ENCODE measurements at places on chromosomes 7 and 10. TPM values are rescaled to one million over a fixed set of nuclear protein-coding genes. Genes with fewer than 3 reads are reported as not detected.
A peak's percentile ranks its signal among the peaks of the same experiment; 100 is the strongest.

Gene SUN3
- total RNA-seq = not detected

DNA sequence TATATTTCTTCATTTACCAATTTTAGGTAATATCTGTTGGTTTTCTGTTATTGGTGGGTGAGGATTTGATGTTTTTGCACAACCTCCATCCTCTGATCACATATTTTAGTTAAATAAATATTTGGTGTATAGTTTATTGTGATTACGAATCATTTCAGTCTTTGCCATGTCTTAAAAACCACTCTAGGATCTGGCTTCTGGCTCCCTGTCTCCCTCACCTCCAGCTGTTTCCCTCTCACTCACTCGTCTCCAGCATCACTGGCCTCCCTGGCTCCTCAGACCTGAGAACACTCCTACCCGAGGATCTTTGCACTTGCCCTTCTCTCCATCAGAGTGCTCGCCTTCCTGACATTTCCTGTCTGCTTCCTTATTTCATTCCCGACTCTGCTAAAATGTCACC lies 50.7 kb upstream of the NRF1 start:
- DNase-seq = no peak

DNA sequence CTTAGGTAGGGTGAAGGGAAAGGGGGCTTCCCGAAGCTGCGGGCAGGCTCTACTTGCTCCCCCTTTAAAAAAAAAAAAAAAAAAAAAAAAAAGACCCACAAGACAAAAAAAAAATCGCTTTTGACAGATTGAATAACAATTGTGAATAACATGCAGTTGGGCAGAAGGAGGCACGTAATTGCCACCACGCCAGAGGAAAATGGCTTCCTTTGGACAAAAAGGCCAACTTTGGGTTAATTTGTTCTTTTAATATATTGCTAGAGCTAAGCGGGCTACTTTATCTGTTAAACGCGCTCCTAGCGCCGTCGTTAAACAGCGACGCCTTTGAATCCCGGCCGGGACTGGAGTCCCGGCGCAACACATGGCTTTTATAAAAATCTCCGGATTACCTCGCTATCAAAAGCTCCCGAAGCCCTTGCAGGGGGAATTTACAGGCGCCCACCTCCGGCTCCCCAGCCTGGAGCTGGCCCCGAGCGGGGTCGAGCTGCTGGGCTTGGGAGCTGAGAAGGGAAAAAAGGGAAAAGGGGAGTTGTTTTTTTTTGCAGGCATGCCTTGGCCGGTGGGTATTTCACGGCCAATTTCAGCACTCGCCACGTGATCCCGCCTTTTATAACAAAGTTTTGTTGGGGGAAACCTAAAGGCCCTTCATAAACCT lies 1.2 kb downstream of the HOXA11 start:
- DNase-seq = peak; percentile 78

GRCh38 chr10:126580873-126581647 lies 89.4 kb downstream of the C10orf90 start:
- DNase-seq = no peak

- DNase-seq = no peak
Measured at GRCh38 chr10:36126076-36126475, 484.0 kb upstream of the FZD8 start.

DNA sequence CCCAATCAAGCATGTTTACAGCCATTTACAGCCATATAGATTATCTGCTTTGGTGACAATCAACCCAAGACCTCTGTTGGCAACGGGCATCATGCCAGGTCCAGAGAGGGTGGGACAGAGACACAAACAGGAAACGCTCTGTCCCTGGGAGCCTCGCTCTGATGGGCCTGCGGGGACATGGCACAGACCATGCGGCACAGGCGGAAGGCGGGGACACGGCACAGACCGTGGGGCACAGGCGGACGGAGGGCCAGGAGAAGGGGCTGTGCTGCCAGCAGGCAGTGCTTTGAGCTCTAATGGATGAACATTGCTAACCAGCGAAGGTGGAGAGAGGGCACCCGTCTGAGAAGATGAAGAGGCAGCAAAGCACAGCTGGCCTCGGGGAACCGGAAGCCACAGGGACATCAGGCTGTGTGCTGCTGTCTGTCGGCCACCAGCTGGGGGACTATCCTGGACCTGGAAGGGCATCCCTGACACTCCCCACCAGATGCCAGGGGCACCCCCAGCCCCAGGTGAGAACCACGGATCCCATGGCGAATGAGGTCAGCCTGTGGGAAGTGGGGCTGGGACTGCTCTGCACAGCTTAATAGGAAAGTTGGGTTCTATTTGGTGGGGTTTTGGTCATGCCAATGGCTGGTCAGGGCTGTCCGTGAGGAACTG lies 61.0 kb downstream of the DIP2C start:
- no peak for DNase-seq

- peak; percentile 93 for DNase-seq
Measured at GRCh38 chr7:34061149-34061548, 155.8 kb downstream of the BMPER start.

DNA sequence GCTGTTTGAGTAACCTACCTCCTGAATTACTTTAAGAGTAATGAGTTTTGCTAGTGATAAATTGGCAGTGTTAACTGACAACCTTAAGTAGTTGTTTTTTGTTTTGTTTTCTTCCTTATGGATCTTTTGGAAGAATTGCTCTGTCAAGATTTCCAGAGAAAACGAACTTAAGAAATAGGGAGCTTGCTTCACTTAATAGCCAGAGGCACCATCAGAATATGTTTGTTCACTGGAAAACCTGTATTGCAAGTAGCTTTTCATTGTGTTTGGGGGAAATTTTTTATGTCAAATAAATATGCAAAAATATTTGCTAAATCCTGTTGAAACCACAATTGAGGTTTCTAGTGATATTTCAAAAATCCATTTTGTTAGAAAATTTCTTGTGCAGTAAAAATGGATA lies 65.5 kb upstream of the PAPSS2 start:
- no peak for DNase-seq

- peak; percentile 67 for DNase-seq
Measured at GRCh38 chr7:116674508-116675173, 2.6 kb downstream of the MET start.

Gene NAPEPLD
- total RNA-seq = 4.4 TPM

DNA sequence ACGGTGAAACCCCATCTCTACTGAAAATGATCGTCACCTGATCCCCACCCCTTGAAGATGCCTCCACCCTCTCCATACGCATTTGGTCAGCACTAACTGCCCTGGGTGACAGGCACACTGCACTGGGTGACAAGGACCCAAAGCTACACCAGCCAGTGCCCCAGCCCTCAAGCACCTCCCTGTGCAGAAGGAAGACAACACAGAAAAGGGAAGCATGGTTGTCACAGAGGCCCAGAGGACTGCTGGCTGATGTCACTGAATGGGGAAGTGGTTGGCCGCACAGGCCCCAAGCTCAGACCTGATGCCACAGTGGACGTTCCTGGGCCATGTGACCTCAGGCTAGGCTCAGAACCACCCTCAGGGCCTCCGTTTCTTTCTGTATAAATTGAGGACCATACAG lies 4.2 kb upstream of the PILRA start:
- DNase-seq = no peak

DNA sequence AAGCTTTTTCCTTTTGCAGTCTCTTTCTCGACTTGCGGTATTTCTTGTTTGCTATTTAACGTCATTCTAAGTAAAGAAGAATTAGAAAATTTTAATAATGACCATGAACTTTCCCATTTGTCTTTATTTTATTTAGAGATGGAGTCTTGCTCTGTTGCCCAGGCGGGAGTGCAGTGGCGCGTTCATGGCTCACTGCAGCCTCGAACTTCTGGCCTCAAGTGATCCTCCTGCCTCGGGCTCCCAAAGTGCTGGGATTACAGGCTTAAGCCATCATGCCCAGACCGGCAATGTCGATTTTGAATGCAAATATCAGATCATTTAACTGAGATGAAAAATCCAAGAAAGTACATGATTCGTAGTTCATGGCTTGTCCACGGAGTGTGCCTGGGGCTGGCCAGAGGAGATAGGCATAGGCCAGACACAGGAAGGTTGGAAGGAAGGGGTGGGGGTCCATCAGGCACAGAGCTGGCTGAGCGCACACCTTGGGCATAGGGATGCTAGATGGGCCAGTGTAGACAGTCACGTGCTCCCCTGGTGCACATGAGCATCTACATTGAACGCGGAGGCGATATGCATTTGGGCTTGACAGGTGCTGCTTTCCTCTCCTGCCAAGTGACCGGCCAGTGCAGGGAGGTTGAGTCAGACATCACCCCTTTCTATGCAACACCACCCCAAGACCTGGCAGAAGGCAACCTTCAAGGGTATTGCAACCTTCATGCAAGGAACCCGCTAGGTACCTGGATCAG lies 38.9 kb upstream of the DAGLB start:
- no peak for DNase-seq

- DNase-seq = peak; percentile 69
Measured at GRCh38 chr10:113644185-113645120, 19.4 kb downstream of the NRAP start.

Gene TMEM236
- total RNA-seq = 0.11 TPM

GRCh38 chr7:129969881-129970446 lies 17.2 kb upstream of the UBE2H start:
- DNase-seq = peak; percentile 77

- DNase-seq = no peak
Measured at GRCh38 chr7:30562498-30562897, 32.2 kb upstream of the GARS1 start.

Gene MYH16
- not detected for total RNA-seq

DNA sequence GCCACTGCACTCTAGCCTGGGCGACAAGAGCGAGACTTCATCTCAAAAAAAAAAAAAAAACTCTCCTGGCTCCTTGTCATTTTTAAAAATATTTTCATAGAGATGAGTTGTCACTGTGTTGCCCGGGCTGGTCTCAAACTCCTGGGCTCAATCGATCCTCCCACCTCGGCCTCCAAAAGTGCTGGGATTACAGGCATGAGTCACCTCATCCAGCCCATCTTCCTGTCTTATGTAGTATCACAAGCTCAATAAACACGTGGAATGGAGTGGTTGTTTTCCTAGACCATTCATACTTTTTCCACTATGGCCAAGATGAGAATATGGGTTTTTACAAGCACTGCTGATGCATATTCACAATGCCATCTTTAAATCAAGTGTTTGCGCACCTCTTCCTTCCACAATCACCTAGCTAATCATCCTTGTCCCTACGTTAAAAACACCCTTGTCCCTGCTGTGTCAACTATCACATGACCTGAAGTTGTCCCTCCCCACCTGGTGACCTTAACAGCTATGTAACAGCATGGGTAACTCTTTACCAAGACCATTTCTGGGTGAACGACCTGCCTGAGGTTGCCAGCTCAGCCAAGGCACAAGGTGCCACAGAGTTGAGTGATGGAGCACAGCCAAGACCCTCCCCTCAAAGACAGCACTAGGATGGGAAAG lies 21.3 kb downstream of the DLG5 start:
- no peak for DNase-seq

GRCh38 chr10:29950391-29950790 lies 109.0 kb downstream of the JCAD start:
- DNase-seq = no peak

Gene CNPY1
- not detected for total RNA-seq

Gene ACTA2
- 161 TPM for total RNA-seq

Gene EFCAB10
- total RNA-seq = not detected

GRCh38 chr7:119685906-119686305 lies 587.1 kb upstream of the KCND2 start:
- DNase-seq = peak; percentile 5

Gene PEX1
- 9.6 TPM for total RNA-seq

Gene PRXL2A
- not detected for total RNA-seq

GRCh38 chr10:118704711-118705110 lies 50.1 kb downstream of the CACUL1 start:
- DNase-seq = no peak

DNA sequence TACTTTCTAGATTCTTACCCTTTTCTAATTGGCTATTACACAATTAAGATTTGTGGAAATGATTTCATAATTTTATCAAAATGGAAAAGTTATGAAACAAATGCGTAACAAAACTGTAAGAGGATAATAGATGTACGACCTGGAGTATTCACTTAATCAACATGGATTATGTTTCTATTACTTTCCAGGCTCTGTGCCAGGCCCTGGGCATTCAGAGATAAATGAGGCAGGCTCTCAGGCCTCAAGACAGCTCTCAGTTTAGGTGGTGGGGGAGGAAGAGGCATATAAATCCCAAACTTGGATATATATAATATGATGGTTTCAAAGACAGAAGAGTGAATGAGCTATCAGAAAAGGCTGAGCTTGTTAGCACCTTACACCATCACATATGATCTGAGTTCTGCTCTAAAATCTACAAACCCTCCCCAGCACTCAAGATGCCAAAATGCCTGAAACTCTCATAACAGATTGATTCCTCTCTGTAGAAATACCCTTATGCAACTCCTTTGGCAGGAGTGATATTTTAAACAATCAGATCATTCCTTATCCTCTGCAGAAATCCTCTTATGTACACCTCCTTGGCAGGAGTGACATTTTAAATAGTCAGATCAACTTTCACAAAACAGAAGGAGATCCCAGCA lies 42.5 kb downstream of the ACBD5 start:
- no peak for DNase-seq

GRCh38 chr10:73495226-73495883 lies 469 bp downstream of the PPP3CB start:
- peak; percentile 93 for DNase-seq

Gene FAM25G
- total RNA-seq = not detected

- DNase-seq = peak; percentile 92
Measured at GRCh38 chr10:86642499-86642898, 11.8 kb upstream of the OPN4 start.

- DNase-seq = no peak
Measured at GRCh38 chr7:139992353-139993044, 70.3 kb downstream of the PARP12 start.

DNA sequence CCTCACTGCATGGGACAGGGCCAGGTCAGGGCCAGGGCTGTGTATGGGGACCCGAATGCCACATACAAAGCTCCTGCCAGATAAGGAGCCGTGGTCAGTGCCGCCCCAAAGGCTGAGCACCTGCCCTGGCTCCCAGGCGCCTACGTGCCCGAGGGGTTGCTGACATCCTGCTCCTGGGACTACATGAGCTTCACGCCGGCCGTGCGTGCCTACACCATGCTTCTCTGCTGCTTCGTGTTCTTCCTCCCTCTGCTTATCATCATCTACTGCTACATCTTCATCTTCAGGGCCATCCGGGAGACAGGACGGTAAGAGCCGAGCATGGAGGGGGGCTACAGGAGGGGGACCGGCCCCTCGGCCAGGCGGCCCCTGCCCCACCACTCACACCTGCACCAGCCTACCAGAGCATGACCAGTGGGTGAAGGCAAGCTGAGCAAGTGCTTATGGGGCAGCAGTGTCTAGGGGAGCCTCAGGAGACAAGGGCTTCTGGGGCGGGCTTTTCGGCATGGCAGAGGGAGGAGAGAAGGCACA lies 4.9 kb downstream of the OPN4 start:
- DNase-seq = no peak

Gene INHBA
- 5.5 TPM for total RNA-seq
